ENCODE measurements at places on chromosomes 11 and 22.

DNA sequence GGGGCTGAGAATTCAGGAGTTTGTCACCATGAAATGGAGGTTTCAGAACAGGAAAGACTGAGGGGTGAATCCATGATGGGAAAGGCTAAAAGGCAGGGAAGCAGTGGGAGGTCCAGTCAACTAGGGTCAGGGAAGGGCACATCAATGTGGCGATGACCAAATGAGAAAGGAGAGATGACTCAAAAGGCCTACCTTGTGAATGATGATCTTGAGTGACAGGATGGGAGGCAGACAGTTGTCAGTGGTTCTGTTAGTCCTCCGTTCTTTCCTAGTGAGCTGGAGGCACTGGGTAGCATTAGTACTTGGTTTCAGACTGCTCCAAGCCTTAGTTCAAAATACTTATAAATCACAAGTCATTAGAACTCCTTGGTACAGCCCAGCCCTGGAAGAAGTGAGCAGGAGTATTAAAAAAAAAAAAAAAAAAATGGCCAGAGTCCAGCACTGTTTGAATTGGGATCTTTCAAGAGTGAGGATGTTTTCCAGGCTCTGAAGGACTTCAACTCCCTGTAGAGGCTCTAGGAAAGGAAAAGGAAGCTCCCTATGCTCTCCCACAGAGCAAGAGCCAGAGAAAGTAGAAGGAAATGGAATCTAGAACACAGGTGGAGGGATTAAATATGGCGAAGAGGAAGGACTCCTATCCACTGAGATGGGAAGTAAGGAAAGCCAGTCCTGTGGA is 8.3 kb upstream of the DCHS1 start:
- no peak for DNase-seq

GRCh38 chr11:86741839-86742805 is 58.2 kb upstream of the PRSS23 start:
- no peak for DNase-seq

- no peak for DNase-seq
These were observed 15.3 kb upstream of the ELFN2 start for GRCh38 chr22:37442537-37442936.

GRCh38 chr11:57476757-57477506 is 16.6 kb downstream of the RTN4RL2 start:
- DNase-seq, result no peak

DNA sequence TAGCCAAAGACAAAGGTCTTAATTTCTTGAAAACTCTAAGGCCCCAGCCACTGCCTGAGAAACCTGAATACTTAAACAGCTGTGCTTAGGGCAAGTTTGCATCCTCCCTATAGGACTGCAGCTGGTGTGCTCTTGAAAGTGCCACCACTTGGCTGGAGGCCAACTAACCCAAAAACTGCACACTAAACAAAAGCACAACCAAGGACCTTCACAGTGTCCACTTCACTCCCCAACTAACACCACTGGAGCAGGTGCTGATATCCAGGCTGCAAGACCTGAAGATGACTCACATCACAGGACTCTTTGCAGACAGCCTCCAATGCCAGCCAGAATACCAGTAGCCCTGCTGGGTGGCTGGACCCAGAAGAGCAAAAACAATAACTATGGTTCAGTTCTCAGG is 357.7 kb upstream of the ARHGAP42 start:
- DNase-seq, result no peak

DNA sequence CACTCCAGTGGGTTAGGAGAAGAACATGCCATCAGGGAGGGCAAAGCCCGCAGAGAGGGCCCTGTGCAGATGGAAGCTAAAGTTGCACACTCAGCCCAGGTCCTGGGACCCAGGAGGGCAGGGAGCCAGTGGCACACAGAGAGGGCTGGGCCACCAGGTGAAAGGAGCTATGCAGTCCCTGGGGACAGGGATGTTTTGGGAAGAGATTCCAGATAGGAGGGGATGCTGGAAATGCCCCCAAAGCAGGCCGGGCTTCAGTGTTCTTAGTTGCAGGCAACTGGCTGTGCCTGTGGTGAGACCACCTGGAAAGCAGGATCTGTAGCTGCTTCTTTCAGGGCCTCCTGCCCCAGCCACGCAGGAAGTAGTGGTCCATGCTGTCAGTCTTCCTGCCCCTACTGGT is 19.6 kb downstream of the ANKK1 start:
- no peak for DNase-seq

DNA sequence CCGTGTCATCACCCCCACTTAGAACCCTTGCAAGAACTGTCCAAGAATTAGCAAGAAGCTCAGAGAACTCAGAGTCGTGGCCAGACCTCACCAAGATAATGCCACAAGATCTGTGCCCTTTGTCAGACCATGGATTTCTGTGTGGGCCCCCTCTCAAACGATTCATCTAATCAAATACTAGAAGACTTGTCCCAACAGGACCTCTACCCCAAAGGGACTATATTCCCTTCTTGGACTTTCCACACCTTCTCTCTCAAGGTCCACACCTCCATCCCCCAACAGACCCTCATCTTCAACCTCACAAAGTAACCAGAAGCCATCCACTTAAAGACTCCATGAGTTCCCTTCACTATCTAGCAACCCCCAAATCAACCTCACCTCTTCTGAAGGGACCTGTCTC is 2.8 kb downstream of the POLR3H start:
- DNase-seq, result no peak

DNA sequence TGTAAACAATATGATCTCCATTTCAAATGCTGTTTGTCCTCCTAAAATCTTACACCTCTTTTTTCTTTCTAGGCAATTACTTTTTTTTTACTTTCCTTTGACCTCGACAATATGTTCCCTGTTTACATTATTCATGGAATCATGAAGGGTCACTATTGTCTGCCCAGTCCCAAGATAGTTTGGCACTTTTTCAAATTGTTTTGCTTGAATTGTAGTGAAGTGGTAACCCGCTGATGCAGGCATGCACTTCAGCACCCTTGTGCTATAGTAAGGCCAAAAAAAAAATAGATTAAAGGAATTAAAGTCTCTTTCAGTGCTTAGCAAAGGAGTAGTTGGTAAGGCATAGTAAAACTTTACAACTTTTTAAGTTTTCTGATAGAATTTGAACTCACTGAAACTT is 90.9 kb downstream of the PAX6 start:
- no peak for DNase-seq

GRCh38 chr11:47551086-47551485 is 1.8 kb downstream of the CELF1 start:
- no peak for DNase-seq

GRCh38 chr11:64871492-64871891 is 6.9 kb downstream of the EHD1 start:
- DNase-seq, result no peak

GRCh38 chr11:70371241-70371640 is 27.1 kb upstream of the CTTN start:
- DNase-seq, result no peak

DNA sequence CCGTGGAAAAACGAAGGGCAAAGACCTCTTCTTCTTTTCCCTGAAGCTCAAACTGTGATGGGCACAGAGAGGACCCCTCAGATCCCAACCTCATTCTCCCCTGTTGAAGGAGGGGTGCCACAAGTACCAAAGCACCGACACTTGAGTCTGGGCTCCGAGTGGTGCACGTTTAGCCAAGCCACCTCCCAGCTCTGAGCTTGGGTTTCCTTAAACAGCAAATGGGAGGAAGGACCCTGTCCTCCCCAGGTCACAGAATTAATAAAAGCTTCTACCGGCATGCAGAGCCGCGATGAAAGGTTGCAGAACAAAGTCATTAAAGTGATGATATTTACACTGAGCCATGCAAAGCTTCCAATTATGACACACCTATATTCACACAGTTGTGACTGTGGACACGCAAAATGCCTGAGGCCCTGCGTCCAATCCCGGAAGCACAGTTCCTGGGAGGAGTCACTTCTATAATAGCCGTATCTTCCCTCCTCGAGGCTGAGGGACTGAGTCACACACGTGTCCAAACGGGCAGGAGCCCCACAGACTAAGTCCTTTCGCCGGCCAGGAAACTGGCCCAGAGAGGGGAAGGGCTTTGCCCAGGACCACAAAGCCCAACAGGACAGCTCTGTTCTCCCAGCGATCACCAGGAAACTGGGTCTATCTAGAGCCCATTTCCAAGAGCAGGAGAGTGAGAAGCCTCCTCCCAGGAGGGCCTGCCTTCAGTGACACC is 922 bp upstream of the CSNK1E start:
- no peak for DNase-seq

DNA sequence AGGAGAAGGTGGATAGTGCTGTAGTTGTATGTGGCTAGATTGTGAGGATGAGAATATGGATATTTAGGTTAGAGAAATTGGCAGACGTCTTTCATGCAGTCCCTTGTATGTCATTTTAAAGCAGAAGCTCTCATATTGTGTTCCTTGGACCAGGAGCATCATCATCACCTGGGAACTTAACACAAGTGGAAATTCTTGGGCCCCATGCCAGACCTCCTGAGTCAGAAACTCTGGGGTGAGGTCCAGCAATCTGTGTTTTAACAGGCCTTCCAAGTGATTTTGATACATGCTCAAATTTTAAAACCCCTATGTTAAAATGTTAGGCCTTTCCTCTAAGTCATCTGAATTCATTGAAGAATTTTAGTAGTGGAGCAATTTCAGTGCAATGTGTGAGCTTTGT is 34.8 kb downstream of the JHY start:
- no peak for DNase-seq

DNA sequence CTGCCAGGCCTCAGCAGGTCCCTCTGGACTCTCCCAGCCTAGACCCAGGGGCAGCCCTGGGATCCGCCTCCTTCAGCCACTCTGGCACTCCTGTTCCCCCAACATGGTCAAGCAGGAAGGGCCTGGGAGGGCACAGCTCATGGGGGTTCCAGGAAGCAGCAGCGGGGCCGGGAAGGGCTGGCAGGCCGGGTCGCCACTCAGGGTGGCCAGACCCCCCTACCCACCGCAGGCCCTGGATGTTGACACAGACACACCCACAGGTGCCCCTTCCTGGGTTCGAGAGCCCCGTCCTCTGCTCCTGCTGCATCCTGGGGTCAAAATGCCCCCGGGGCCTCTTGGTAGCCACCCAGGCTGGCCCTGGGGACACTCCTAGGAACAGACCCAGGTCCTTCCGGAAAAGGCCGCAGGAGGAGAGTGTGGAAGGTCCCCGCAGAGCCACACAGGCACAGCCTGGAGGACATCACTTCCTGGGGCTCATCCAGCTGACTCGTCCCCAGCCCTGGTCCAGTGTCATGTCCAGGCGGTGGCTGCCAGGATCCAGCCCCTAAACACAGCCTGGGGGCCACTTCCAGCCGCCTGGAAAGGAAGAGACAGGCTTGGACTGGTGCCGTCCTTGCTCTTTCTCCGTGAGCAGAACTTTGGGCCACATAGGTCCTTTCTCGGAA is 6.8 kb upstream of the PIM3 start:
- no peak for DNase-seq

DNA sequence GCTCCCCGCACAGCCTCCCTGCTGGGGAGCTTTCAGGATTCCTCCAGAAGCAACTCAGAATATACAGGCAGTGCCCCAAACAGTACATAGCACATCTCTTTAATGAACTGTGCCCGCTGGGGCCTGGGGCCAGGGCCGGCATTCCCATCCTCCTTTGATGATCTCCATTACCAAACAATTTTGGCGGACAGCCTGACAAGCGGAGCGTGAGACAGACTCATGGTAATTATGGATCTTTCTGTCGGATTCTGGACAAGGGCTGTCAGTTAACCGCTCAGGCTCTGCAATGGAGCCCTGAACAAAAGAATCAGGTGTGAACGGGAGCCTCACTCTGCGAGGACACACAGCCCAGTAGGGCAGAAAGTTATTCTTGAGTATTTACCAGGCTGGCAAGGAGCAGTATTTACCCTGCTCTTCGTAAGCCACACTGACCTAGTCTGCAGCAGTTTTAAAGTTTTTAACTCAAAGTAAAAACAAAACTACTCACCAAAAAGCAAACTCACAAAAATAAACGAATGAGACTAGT is 174.0 kb downstream of the TBC1D22A start:
- no peak for DNase-seq

DNA sequence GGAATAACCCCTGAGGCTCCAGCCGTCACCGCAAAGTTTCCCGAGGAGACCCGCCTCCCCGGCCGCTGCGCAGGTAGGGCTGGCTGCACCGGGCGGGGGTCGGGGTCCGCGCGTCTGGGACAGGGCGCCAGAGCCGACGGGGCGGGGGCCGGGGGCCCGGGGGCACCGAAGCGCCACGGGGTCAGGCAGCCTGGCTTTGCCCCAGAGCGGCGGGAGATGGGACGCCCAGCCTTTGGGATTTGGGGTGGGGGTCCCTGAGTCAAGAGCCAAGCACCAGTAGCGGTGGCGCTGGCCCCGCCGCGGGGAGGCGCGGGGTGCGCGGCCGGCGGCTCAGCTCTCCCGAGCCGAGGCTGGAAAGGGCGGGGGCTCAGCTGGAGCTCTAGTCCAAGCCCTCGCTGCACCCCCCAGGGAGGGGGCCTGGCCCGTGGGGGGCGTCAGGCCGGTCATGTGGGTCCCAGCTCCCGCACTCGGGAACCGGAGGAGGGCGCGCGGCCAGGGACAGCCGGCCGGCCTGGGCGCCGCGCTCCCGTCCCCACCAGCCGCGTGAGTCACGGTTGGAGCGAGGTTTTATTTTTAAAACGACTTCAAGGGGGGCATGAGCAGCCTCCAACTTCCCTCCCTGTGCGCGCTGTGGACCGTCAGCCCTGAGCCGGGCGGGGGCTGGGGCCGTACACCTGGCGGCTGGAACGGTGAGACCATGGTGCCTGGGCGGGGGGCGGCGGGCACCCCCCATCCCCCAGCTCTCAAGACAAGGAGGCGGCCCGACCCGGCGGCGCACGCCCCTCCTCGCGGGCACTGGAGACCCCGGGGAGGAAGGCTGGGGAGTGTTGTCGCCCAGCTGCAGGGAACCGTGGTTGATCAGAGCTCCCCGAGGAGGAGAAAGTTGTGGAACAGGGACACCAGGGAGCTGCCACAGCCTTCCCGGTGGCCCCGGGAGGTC is 626 bp downstream of the FLRT1 start:
- no peak for DNase-seq

- DNase-seq, result no peak
These were observed 90.2 kb upstream of the LIN7C start for GRCh38 chr11:27596802-27597201.

DNA sequence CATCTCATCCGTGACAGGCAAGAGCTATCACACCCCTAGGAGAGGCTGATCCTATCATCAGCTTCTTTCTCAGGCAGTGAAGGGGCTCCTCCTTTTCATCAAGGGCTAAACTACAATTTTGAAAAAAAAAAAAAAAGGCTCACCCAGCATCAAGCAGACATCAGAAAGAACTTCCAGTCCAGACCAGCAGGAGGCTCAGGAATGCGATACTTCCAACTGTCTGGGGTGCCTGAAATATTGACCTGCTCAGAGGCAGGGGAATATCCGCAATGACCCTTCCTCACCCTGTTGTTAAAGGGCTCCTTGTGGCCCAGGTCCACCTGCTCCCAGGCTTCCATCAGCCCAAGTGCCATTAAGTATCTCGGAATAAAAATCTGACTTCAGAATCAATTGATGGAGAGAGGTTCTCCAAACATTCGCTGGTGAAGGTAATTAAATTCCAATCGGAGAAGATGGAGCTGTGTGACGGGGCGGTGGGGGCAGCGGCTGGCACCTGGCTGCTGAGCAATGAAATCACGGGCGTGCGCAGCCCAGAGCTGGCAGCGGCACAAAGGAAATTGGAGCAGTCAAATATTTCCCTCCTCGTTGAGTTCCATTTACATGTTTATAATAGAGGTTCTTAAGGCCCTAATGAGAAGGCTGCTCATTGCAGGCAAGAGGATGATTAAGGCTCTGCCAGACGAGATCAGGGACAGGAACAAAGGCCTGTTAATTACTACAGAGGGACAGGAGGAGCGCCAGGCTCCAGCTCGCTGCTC is 69.0 kb upstream of the THY1 start:
- DNase-seq, result no peak

All from GM12891 (cell line).